Sciatic nerve (tissue), 2 donors: ENCODE measurements at places on chromosomes 7 and 10. TPM values are rescaled to one million over a fixed set of nuclear protein-coding genes. Genes with fewer than 3 reads are reported as not detected.
A peak's percentile ranks its signal among the peaks of the same experiment; 100 is the strongest.

DNA sequence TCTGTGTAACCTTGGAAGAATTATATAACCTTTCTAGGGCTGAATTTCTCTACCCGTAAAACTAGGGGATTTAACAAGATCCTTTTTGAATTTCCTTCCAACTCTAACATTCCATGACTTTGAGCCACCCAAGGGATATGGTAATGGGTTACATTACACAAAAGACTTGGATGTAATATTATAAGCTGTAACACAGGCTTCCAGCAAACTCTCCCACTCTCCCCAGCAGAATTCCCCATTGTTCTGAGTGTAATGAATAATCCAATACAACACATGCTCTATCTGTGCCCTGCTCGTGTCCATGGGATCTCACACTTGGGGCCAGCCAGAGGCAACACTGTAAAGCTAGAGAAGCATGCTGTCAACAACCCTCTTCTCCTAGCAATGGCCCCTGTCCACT lies 790.6 kb upstream of the AUTS2 start:
- DNase-seq = no peak

DNA sequence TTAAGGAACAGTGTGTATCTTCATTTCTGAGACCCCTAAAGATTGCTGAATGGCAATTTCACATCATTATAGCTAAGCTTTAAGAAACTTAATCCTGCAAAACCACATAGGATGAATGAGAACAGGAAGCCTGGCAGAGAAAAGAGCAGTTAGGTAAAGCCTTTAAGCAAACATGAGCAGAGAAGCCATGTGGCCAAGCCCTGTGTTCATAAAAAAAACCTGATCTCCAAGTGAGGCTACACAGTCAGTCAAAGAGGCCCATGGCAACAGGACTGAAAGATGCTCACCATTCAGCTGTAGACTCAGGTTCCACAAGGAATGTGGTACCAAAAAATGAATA lies 9.3 kb downstream of the LIPA start:
- DNase-seq = no peak

DNA sequence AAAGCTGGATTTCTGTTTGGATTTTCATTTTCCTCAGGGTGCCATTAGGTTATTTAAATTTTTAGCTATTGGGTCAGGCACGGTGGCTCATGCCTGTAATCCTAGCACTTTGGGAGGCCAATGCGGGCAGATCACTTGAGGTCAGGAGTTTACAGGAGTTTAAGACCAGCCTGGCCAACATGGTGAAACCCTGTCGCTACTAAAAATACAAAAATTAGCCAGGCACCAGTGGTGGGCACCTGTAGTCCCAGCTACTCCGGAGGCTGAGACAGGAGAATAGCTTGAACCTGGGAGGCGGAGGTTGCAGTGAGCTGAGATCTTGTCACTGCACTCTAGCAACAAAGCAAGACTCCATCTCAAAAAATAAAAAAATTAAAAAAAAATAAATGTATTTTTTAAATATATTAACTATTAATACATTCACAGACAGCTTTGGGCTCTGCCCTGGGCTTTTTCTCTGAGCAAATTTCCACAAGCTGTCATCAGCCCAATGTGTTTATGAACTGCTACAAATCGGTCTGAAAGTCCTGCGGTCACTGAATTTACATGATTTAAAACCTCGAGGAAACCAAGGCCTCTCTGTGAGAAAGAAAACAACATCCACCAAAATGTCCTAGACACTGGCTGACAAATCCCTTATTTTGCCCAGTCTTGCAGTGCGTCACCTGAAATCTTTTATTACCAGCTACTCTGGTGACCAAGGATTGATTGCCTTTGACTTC lies 19.2 kb upstream of the PLEKHS1 start:
- no peak for DNase-seq

GRCh38 chr10:7488418-7488829 lies 77.6 kb upstream of the SFMBT2 start:
- DNase-seq = no peak

- DNase-seq = no peak
These were observed 157.0 kb upstream of the CACNA2D1 start for GRCh38 chr7:82600531-82600930.

GRCh38 chr7:67571026-67571545 lies 574.5 kb downstream of the TYW1 start:
- DNase-seq = no peak

- DNase-seq = no peak
These were observed 148.4 kb downstream of the TNS3 start for GRCh38 chr7:47433564-47433895.

DNA sequence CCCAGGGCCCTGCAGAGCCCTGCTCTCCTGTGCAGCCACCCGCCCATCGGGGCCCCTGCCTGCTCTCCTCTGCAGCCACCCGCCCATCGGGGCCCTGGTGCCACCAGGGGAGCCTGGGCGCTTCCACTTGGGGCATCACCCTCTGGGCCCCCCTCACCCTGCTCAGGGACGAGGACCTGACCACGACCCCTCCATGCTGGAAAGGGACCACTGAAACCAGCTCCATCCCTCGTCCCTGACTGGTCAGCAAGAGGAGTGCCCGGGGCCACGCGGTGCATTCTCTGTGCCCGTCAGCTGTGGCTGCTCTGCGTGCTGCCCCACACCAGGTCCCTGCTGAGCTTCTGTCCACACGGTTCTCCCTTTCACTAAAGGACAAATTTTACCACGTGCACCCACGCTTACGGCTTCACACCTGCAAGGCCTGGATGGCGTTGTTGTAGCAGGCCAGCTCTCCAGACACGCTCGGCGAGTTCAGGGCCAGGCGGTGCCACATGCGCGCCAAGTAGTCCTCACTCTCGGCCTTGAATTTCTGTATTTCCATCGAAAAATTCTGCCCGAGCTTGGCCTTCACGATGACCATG lies 57.6 kb downstream of the CFAP46 start:
- DNase-seq = peak; percentile 54

DNA sequence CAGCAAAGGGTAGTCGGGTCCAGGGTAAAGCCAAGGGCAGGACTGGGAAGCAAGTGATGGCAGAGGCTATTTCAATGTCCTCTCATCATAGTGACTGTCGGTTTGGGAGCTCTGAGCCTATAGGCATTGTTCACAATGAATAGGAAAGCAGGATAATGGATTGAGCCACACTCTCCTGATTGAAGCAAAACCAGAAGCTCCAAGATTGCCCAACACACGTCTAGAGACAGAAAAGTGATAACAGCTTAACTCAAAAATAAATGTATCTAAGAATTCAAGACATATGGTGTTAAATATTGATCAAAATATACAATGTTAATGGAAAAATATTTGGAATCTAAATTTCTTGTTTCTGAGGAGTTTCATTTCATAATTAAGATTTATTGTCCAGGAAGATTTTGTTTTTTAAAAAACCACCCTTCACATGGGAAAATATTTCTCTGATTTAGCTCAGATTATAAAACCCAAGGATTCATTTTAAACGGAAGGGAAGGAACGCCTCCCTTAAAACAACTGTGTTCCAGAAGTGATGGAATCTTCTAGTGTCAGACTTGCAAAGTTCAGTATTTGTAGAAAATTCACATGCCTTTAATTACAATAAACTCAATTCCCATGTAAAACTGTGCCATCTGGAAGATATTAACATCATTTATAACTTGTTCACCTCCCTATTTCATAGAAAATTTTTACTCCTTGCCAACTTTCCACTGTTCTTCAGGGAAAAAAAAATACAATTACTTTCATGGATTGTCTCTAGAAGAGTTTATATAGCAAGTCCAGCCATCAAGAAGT lies 54.5 kb downstream of the NRP1 start:
- no peak for DNase-seq

FGL2 gene
- total RNA-seq = 269 TPM

TAF6 gene
- total RNA-seq = 30.6 TPM

ABCC2 gene
- 10.4 TPM for total RNA-seq
